ENCODE measurements at places on chromosomes 5 and 9.

- no peak for DNase-seq
Measured at GRCh38 chr9:93437996-93438395, 13.5 kb upstream of the FAM120A start.

GRCh38 chr5:7576023-7576715, 180.2 kb downstream of the ADCY2 start:
- no peak for DNase-seq

- DNase-seq, result no peak
Measured at GRCh38 chr9:13478160-13478559, 198.7 kb upstream of the MPDZ start.

GRCh38 chr5:61768692-61769281, 436.7 kb downstream of the ZSWIM6 start:
- DNase-seq, result no peak

DNA sequence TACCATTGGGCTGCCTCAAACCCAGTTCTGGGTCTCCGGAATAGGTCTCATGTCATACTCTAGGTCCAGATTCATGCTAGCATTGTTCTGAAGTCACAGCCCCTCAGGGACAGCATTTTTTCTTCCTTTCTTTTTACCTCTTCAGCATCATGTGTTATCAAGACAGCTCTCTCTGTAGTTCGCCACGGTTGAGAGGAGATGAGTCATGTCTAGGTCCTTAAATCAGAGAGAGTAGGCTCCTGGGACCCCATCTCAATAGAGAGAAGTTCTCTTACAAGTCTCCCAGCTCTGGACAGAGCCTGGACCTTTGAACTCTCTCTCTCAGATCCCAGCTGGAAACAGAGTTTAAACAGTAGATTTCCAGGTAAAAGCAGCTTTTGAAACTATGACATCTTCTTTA, 332.4 kb upstream of the CD180 start:
- DNase-seq, result no peak

- no peak for DNase-seq
Measured at GRCh38 chr9:88256216-88256615, 117.9 kb upstream of the SPATA31C2 start.

GRCh38 chr5:57411982-57412381, 70.6 kb downstream of the ACTBL2 start:
- DNase-seq, result no peak

DNA sequence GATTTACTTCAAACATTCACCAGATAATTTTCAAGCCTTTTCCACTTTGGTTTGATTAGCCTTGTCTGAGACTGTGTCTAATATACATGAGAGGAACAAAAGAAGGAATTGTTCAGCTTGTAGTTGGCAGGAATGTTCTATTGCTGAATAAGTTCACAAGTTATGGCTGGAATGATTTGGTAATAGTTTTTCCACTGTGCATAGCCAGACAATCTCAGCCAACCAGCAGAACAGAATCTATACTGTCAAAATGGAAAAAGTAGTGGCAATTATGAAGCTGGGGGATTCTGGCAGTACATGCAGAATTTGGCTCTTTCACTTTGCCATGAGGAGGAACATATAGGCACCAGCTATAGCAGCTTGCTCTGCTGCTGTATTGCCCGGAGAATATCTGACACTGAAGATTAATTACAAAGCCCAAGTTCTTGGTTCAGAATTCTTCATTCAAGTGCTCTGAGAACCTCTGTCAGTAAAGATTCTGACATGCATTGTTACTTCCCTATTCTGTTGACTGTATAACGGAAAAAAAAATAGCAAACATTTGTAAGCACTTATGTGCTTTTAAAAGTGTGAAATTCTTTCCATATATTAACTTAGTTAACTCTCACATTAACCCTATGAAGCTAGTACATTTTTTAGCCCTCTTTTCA, 150.6 kb downstream of the PRR16 start:
- no peak for DNase-seq

- DNase-seq, result no peak
Measured at GRCh38 chr5:79236362-79236969, 535 bp downstream of the JMY start.

DNA sequence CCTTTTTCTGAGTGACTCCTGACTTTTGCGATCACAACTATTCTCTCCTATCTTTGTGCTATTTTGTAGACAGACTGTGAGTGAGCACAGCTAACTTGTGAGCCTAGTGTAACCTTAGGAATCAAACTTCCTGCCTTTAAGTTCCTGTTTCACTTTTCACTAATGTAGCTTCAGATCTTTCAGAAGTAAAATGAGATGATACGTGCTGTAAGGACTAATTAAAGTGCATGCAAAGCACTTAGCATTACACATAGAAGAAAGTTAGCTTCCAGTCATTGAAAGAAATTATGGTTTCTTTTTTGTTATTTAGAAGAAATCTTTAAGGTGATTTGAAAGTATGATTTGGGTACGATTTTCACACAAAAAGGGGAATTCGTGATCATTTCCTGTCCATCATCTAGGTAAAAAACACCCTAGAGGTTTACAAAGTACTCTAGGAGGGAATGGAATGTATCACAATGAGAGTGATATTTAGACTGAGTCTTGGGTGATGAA, 122.7 kb downstream of the ST8SIA4 start:
- DNase-seq, result no peak

DNA sequence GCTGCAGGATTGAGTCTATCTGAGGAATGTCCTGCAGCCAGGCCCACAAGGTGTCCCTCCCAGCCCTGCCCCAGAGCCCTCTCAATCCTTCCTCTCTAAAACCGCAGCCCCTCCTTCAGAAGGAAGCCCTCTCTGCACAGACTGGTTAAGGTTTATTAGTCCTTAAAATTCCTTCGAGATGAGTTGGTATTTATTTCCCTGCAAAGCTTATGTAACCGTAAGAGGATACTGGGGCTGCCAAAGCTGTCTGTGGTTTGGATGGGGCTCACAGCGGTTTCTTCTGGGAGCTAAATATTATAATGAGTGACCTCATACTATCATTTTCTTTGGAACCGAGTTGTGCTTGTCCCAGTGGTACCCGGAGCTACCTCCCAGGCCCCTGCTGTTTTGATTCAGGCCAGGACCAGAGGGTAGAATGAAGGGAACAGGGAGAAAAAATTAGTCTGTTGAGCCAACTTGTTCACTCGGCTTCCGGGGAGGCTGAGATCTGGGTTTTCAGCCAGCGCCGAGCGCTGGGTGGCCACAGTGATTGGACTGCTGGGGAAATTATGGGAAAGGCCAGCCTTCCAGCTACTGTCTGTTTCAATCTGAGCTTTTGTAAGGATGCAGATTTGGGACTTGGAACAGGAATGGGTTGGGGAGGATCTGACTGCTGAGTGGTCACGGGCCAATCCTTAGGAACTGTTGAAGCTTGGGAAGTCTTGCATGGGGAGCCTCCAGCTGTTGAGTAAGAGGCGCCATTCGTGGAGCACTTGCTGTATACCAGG, 107.5 kb downstream of the NDFIP1 start:
- peak; percentile 48 for DNase-seq

DNA sequence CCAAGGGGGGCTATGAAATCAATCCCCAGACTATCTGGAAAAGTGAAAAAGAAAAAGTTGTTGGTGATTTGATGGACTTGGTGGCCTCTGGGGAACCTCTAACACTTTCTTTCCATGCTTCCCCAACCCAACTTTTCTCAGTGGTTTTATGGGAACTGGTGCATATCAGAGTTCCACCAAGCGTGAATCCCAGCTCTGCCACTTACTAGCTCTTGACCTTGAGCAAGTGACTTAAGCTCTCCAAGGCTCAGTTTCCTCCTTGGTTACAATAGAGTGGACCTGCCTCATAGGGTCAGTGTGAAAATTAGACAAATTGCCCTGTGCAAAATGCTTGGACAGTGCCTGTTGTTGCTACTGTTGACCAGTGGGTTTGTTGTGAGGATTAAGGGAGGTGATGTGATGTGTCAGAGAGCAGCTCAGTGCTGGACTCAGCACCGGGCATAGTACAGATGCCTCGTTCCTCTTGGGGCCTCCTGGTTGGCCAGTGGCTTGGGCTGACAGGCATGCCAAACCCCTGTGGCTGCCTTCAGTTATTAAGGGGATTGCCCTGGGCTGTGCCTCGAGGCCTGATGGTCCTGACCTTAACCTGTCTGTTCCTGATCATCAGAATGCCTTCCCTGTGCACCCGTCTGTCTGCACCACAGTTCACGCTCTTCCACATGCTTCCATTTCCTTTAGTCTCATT, 49.3 kb downstream of the COL15A1 start:
- no peak for DNase-seq

DNA sequence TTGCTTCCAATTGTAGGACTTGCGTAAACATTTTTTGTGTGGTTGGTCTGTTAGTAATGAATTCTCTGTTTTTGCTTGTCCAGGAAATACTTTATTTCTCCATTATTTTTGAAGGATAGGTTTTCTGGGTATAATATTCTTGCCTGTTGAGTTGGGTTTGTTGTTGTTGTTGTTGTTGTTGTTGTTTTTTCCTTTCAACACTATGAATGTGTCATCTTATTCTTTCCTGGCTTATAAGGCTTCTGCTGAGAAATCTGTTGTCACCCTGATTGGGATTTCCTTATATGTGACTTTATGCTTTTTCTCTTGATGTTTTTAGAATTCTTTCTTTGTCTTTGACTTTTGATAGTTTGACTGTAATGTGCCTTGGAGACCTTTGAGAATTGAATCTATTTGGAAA, 39.8 kb downstream of the SLF1 start:
- DNase-seq, result no peak

GRCh38 chr9:109016132-109016531, 2.8 kb upstream of the CTNNAL1 start:
- DNase-seq, result no peak

GRCh38 chr5:25573691-25574090, 928.9 kb upstream of the CDH10 start:
- DNase-seq, result no peak

DNA sequence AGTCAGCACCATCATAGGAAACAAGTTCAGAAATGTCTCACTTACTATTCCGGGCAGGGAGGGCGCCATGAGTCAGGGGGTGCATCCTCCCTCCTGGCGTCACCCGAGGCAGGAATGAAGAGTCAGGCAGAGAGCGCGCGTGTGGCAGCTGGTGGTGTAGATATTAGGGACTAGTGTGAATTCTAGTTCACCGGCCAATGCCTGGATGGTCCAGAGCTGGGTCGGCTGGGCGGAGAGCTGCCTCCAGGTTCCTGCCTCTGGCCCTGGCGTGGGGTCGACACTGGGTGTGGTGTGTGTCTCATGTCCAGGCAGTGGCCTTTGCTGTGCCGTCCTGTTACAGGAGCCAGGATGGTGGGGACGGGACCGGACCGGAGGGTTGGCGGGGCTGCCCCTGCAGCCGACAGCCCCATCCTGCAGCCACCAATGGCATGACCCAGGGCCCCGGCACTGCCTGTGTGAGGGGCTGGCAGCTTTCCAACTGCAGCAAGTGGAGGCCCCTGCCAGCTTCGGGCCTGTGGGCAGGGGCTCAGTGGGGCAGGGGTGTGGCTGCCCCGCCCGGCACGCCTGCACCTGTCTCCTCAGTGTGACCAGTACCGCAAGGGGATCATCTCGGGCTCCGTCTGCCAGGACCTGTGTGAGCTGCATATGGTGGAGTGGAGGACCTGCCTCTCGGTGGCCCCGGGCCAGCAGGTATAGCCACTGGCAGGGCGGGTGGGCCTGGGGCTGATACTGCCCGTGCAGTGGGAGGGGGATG, 9.1 kb downstream of the DIPK1B start:
- DNase-seq, result no peak

GRCh38 chr9:109934136-109934856, 154.3 kb downstream of the PALM2AKAP2 start:
- DNase-seq, result no peak
